Activated T-cell treated with anti-CD3 and anti-CD28 coated beads, Interleukin-2, amount 50 U/mL, for 4 hours (primary cell): ENCODE measurements at places on chromosomes 3 and 15. TPM values are rescaled to one million over a fixed set of nuclear protein-coding genes. Genes with fewer than 3 reads are reported as not detected.

GRCh38 chr3:194396539-194396858, 2.6 kb downstream of the GP5 start:
- no peak for DNase-seq

The MESD gene
- 22.2 TPM for total RNA-seq

- no peak for DNase-seq
These were observed 686.8 kb downstream of the OTOL1 start for GRCh38 chr3:162183440-162183839.

GRCh38 chr3:4416961-4417360, 50.1 kb downstream of the SUMF1 start:
- DNase-seq: no peak

GRCh38 chr15:74777769-74778598, 3.9 kb upstream of the CSK start:
- DNase-seq: no peak

DNA sequence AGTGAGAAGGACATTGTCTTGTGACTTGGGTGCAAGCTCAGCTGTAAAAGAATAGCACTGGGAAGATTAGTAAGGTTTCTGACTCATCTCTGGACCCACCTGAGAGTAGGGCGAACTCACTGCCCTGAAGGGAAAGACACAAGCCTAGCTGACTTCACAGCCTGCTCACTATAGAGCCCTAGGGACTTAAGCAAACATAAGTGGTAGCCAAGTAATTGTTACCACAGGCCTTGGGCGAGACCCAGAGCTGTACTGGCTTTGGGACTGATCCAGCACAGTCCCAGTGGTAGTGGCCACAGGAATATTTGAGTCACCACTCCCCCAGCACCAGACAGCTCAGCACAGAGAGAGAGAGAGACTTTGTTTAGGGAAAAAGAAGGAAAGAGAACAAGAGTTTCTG, 429.9 kb downstream of the TBL1XR1 start:
- no peak for DNase-seq

The ECT2 gene
- 8.6 TPM for total RNA-seq

- no peak for DNase-seq
These were observed 164.3 kb downstream of the MCTP2 start for GRCh38 chr15:94395640-94396039.

The TTC23 gene
- 3.0 TPM for total RNA-seq

- DNase-seq: no peak
These were observed 22.5 kb downstream of the SLC6A20 start for GRCh38 chr3:45773714-45774449.

The GHRL gene
- 0.63 TPM for total RNA-seq

- DNase-seq: no peak
These were observed 13.2 kb downstream of the MKRN3 start for GRCh38 chr15:23578521-23579150.

GRCh38 chr3:30114918-30115317, 491.5 kb upstream of the TGFBR2 start:
- no peak for DNase-seq

- DNase-seq: no peak
These were observed 266.8 kb downstream of the ZNF385D start for GRCh38 chr3:21484057-21484827.

The NOX5 gene
- not detected for total RNA-seq

DNA sequence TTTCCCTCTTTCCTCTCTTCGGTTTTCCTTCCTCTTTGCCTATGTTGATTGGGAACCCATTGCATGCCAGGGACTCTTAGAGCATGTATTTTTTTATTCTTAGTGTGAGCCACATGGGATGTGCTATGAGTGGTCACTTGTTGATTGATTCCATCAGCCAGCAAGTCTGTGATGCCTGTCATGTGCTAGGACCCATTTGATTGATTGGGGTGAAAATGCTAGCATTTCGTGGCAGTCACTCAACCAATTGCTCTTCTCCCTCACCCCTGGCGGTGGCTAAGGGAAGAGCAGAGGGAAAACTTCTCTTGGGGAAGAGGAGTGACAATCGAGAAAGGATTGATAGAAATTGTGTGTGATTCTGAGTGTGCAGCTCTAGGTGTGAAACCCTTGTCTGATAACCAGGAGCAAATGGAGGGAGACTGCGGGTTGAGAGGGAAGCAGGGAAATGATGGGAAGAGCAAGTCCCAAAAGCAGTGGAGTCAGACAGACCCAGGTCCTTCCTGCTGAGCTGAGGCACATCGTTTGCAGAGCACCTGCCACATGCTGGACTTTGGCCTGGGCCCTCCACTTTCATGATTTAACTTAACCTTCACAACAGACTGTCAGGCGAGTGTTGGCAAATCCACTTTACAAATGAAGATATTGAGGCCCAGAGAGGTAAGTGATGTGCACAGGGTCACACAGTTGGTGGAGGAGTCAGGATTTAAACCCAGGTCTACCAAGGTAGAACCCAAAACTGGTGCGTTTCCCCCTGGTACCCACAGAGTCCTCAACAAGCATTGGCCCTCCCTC, 40.0 kb downstream of the SLC6A11 start:
- no peak for DNase-seq

DNA sequence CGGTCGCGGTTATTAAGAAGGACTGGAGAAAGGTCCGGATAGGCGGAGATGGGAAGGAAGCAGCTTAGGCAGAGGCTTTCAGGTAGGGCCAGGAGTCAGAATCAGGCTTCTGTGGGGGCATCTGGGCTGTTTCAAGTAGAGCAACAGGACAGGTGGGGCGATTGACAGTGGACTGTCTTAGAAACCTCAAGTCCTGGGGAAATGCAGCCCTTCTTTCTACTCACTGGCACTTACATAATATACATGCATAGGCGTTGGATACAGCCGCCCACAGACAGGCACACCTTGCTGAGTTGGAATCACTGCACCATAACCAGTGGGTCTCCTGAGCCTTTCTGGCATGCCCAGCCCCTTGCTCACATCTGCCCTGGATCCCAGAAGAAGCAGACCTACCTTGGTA, 730 bp downstream of the MYD88 start:
- no peak for DNase-seq

- DNase-seq: no peak
These were observed 2.9 kb upstream of the USP3 start for GRCh38 chr15:63501256-63502089.

DNA sequence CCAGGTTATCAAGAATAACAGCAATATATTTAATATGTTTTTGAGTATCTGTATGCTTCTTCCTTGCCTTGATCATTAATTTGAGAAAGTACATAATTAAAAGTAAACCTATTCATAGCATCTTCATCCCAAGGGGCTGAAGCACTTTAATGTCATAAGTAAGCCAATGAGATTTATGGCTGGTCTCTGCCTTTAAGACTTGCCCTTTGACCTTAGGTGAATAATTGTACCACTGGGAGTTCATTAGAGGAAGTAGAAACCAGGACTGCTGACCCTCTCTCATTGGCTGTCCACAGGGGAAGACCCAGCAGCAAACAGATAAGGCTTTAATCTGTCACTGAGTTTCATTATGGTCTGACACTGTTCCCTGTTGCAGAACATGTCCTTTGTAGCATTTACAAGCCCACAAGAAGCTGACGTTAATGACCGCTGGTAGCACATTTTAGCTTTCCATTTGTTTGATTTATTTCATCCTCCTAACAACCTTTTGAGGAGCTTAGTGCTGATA, 16.3 kb upstream of the ERC2 start:
- no peak for DNase-seq

DNA sequence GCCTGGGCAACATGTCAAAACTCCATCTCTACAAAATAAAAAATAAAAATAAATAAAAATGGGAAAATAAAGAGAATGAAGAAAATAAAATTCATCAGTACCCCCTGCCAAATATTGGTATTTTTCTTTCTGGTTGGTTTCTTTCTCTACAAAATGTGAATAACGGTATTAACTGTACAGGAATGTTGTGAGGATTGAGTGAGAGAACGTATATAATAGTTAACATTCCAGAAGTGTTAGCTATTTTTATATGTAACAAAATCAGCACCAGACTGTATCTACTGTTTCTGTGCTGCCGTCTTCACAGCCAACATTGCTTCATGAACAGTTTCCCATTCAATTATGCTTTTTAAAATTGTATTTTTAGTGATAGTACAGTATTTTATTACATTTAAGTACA, 25.5 kb upstream of the RNU6-1 start:
- DNase-seq: no peak

DNA sequence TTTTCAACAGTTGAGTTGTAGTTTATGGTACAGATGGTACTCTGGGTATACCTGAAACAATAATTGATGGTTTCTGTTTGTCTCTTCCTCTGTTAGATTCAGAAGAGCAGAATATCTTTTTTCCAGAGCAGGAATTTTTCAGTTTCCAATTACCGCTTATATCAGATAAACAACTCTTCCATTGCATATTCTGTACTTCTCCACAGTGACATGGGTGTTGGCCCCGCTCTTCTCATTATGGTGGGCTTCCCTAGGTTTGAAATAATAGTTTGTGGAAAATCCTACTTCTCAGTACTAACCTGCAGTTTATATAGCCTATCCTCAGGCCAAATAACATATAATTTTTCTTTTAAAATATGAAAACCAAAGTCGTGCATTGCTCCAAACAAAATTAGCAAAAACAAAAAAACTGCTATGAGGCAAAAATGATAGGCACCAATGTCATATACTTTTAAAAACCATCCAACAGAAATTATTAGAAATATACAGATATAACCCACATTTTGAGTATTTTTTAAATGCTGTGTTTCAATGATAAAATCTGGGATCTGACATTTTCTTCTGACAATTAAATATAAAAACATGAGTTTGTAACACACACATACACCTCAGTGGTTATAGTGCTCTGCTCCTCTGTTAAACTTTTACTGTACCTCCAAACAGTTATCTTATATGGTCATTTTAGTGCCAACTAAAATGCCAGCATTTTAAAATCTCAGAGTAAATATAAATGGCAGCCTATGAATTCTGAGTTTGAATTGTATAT, 56.8 kb downstream of the CMSS1 start:
- no peak for DNase-seq

The MORC1 gene
- total RNA-seq: not detected

DNA sequence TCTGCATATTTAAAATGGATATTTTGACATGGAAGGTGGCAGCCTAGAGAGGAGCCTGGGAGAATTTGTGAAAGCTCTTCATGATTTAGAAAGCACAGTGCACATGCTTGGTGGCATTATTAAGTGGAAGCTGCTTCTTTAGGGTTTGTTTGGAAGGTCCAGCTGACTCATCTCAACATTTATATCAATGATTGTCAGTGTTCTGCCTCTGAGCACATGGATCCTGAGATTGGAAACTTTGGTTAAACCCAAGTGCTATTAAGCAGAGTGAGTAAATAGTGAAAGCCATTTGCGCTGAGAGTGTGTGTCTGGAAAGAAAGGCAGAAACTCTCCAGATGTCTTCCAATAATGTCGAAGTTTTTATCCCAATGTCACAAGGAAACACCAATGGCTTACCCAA, 7.4 kb downstream of the NOX5 start:
- no peak for DNase-seq

DNA sequence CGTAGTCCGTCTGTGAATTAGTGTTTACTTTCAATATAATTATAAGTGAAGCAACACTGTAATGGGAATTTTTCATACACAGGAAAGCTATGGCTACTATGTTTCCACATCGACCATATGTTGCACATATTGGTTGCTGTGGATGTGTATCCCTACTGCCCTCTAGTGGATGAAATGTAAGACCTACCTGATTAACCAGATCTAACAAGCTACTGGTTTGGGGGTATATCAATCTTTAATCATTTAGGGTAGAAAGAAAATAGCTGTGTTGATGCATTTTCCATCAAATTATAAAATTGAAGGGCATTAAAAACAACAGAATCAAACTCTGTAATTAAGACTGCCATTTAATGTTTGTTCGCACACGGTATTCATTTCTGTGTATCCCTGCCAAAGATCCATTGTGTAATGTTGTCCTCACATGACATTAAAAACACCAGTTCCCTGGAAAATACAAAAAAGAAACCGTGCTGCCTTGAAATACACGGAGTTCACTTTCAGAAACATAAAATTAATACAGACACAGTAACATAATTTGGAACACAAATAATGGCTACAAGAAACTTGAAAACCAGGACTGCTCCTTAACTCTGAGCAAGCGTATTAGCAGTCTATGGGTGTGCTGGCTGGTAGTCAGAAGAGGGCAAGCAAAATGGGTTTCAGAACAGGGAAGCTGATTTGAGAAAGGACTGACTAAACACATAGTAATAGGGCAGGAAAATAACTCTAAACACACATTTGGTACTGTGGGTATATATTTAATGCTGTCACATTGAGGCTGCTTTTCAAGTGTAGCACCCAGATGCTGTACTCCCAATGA, 125.1 kb downstream of the TIGIT start:
- DNase-seq: no peak

- no peak for DNase-seq
These were observed 7.9 kb upstream of the RARB start for GRCh38 chr3:25420147-25420546.

DNA sequence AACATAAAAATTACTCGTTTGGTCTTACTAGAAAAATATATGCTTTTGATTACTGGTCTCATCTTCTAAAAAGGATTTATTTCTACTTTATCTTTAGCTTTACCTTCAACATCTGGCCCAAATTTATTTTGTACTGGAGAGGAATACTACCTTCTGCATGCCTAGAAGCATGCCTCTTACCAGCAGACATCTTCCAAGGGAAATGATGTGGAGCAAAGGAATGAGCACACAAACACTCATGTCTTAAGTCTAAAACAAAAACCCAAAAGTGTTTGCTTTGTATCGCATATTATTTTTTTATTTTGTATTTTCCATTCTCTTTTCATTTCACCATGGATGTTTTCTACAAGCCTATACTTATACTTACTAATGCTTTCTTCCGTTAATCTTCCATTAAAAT, 304.6 kb upstream of the KCNMB2 start:
- DNase-seq: no peak

DNA sequence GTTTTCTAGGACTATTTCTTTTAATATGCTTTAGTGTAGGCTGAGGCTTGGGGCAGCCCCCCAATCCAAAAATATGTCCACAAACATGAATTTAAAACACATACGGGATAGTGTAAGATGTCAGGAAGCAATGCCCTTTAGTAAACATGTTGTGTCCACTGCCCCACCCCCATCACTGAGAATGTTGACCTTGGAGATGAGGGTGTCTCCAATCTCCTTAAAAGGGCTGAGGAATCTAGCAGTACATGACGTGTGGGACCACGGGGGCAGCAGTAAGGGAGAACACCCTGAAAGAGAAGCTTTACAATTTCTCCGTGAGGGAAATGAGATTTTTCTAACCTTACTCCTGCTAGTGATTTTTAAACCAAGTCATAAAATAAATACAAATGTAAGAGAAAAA, 84.7 kb downstream of the SQOR start:
- no peak for DNase-seq

The CDCP1 gene
- 2.3 TPM for total RNA-seq

GRCh38 chr15:27706300-27706699, 392.8 kb downstream of the OCA2 start:
- no peak for DNase-seq
